ENCODE measurements at places on chromosomes 2 and 18. TPM values are rescaled to one million over a fixed set of nuclear protein-coding genes. Genes with fewer than 3 reads are reported as not detected.

GRCh38 chr2:156253765-156254164 lies 78.8 kb downstream of the NR4A2 start:
- DNase-seq = no peak

DNA sequence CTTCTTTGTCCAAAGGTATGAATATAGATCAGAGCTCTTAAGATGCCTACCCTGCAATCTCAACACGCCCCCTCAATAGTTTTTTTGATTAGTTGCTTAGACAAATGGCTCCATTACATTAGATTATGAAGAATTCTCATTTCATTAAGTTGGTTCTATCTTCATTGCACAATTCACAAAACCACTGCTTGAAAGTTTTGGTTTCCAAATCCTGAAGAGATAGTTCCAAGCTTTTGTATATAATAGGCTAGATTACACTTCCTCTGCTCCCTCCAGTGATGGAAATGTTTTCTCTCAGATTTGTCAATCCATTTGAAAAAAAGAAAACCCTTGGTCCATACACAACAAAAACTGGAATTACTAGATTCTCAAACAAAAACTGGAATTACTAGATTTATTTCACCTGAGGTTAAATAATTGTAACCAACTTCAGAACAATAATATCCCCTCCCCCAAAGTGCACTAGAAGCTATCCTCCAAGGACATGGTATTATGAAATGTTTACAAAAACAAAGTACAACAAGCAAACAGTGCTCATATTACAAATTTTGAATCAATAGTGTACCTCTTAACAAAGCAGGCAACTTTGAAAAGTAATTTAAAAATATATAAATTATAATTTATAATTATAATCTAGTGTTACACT lies 6.8 kb upstream of the TLK1 start:
- DNase-seq = no peak

The UPP2 gene
- total RNA-seq = 0.24 TPM

DNA sequence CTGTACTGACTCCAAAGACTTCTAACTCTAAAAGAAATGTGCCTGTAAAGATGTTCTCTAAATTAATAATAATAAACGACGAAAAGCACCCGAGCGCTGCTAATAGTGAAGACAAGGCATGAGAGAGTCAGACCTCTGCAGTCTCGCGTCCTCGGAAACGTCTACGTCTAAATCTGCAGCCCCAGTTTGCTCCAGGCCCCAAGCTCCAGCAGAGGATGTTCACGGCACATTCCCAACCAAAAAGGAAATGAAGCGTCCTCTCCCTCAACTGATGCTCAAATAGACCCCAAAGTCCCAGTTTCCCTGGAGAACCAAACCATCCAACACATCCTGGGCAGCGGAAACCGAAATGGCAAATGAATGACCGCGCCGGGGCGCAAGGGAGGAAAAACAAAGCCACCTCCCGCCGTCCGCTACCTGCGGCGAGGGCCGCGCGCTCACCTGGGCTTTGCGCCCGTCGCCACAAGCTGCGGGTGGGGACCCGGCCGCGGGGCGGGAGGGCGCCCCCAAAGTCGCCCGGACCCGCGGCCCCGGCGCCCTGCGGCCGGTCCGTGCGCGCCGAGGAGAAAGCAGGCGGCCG lies 47.1 kb upstream of the CCDC150 start:
- DNase-seq = peak; percentile 69

The ICOS gene
- total RNA-seq = 1.7 TPM

The EMILIN1 gene
- 287 TPM for total RNA-seq

DNA sequence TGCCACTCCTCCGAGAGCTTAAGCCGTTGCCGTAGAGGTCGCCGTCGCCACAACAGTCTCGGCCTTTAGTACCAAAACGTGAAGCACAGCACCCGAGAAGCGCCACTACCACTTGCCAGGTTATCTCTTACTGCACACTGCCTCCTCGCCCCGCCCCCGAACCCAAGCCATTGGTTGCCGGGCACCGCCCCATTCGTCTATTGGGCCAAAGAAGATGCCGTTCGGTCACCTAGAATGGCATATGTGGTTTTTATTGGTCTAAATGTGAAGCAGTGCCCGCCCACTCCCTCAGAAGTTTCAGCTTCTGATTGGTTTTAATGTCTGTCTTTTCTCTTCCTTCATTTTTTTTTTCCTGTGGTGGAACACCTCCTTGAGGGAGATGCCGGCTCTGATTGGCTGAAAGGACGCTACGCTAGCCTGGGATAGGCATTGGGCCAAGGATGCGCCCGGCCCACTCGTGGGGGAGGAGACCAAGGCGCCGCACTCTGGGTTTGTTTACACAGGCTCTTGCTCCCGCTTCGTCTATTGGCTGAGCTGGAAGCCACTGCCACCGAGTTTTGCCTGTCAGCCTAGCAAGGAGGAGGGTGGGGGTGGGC lies at the start of gene PAIP2B:
Gene PAIP2B, minus strand, starts transcription at position 139 of the 596 bp plus-strand sequence. CDS start 24,514 bp downstream, outside the sequence.
- DNase-seq = peak; percentile 100

The ESPNL gene
- 5.5 TPM for total RNA-seq

The PTPRN gene
- 5.5 TPM for total RNA-seq

The ABHD3 gene
- 15.2 TPM for total RNA-seq

DNA sequence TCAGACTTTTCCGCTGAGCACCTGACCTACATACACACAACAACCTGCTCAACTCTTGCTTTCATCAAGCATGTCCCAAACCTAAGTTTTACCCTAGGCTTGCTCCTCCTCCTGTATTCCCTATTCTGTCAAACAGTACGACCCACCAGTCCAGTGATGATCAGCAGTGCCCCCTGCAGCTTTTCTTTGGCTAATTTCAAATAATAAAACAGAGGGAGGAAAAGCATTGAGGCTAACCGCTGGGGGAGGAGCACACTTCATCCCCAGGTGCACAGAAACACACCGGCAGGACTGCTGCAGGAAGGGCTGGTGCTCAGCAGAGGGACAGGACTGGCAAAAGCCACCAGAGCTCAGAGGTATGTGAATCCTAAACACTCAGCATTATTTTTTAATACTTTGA lies 21.2 kb downstream of the E2F6 start:
- DNase-seq = no peak

The CELF4 gene
- total RNA-seq = 5.3 TPM

DNA sequence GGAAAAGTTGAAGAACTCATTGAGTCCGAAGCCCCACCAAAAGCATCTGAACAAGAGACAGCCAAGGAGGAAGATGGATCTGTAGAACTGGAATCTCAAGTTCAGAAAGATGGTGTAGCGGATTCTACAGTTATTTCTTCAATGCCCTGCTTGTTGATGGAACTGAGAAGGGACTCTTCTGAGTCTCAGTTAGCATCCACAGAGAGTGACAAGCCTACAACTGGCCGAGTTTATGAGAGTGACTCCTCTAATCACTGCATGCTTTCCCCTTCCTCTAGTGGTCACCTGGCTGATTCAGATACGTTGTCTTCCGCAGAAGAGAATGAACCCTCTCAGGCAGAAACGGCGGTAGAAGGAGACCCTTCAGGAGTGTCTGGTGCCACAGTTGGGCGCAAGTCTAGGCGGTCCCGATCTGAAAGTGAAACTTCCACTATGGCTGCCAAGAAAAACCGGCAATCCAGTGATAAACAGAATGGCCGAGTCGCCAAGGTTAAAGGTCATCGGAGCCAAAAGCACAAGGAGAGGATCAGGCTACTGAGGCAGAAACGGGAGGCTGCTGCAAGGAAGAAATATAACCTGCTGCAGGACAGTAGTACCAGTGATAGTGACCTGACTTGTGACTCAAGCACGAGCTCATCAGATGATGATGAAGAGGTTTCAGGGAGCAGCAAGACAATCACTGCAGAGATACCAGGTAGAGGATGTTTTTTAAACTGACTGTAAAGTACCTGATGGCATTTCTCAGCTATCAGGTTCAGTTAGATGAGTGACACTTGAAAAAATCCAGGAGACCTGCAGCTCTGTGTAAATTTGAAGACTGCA lies 111.9 kb downstream of the HAUS1 start:
- no peak for DNase-seq

GRCh38 chr2:46097714-46098480 lies 199.3 kb upstream of the EPAS1 start:
- DNase-seq = peak; percentile 96

The HAAO gene
- 19.0 TPM for total RNA-seq

The ALKAL2 gene
- total RNA-seq = not detected

DNA sequence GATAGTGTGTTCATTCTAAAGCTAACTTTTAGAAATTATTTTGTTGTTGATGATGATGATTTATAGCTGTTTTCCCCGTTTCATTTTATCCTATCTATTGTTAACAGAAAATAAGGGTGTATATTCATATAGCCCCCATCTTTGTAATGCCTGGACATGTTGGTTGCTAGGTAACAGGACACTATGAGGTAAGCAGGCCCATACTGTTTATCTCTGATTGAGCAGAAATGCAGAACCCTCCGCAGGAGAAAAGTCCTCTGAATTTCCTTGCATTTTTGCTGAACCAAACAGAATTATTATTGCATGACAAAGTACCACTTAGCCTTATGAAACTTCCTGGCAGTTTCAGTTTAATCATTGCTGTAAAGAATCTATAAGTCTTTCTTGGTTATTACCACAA lies 339.4 kb downstream of the DCC start:
- DNase-seq = no peak

GRCh38 chr18:31504455-31505147 lies 6.6 kb downstream of the DSG2 start:
- peak; percentile 55 for DNase-seq

DNA sequence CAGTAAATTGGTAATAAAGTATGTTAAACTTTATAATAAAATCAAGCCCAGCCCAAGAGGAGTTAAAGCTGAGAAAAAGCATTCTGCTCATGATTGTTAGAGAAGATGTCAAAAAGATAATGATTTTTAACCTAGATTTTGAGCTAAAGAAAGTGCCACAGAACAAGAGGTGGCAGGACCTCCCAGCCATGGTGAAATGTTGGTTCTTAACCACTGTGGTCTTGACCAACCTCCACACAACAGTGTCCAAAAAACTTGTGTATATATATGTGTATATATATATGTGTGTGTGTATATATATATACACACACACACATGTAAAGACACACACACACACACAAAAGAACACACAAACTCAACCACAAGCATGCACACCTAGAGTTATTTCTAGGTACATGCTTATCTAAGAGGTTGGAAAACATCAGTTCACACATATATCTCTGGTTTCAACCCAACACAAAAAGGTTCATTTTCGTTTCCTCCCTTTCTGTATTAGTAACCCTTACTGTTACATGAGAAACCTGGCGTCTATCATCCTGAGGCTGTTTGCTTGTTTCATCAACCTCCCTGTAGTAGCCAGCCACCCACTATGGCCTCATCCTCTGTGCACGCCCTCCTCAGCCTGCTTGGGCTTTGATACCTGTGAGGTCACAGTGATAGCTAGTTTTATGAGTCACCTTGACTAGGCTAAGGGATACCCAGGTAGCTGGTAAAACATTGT lies 631.8 kb upstream of the ID2 start:
- no peak for DNase-seq

All from umbilical cord (tissue), 2 donors.